ENCODE measurements at places on chromosomes 13 and 19.

DNA sequence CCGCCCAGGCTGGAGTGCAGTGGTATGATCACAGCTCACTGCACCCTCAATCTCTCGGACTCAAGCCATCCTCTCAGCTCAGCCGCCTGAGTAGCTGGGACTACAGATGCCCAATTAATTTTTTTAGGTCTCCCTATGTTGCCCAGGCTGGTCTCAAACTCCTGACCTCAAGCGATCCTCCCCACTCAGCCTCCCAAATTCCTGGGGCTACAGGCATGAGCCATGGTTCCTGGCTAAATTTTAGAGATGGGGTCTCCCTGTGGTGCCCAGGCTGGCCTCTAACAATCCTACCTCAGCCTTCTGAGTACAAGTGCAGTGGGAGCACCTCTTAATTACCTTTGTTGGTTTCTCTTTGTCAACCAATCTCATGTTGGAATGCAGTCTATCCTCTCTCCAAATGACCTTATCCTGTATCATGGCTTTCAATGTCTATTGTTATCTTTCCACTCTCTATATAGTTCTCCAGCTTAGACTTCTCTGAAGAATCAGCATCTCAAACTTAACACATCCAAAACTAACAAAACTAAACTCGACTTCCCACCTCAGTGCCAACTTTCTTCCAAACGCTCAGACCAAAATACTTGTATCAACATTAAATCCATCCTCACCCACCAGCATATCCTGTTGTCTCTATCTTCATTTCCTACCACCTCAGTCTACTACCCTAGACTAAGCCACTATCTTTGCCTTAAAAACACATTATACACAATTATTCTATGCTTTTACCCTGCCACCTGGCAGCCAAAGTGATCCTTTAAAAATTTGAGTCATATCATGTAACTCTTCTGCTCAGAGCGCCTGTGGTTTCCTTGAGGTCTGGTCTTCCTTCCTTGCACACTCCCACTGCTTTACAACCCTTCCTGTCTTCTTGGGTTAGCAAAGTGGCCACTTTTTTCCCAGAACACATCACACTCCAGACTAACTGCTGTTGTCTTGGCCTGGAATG is 6.7 kb downstream of the TPT1 start:
- DNase-seq: no peak

GRCh38 chr19:39409208-39410016 is 2.8 kb downstream of the ZFP36 start:
- DNase-seq: no peak

DNA sequence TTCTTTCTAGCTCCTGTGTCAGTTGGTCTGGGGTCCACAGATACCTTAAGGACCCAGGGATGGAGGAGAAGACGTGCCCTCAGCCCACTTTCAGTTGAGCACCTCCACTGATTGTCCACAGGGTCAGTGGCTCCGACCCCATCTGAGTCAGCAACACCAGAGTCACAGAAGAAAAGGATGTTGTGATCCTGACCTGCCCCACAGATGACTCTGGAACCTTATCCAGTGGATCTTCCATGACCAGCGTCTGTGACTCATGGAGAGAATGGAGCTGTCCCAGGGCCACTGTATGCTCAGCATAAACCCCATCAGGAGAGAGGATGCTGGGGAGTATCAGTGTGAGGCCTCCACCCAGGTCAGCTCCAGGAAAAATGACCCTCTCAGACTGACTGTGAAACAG is 22.0 kb downstream of the CEACAM4 start:
- DNase-seq: no peak

DNA sequence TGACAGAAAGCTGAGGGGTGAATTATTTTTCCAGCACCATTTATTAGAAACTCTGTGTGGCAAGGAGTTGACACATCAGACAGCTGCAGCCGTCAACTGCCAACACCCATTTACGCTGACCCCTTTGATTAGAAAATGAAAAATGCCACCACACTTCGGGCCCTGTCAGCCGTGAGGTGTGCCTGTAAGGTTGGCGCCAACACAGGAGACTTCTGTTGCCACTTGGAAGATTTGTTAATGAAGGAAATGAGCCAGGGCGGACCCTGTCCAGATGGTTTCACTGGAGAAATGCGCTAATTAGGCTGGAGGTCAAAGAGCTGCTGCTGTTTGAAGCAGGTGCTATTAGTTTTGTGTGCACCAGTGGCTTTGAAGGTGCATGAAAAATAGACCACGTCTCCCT is 297.5 kb downstream of the MTUS2 start:
- DNase-seq: no peak
